ENCODE measurements at places on chromosomes 13 and 19.

DNA sequence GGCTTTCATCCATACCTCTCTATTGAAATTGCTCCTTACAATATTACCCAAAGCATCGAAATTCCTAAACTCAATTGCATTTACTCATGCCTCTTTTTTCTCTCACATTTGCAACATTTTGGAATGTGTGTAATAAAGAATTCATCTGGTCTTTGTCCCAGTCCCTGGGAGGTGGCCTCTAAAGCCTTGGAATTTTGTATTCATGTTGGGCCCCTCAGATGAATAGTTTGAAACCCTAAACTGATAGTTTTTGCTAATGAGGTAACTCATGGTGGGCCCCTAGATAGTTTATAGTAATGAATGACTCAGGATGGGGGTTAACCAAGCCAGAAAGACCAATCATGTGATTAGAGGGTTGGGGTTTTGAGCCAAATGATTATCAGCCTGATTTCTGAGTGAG lies 490.4 kb downstream of the DIAPH3 start:
- DNase-seq: no peak

- DNase-seq: no peak
Observed at GRCh38 chr19:11090997-11091702, 1.9 kb downstream of the LDLR start.

- no peak for DNase-seq
Observed at GRCh38 chr13:28579322-28579721, 79.6 kb upstream of the POMP start.

GRCh38 chr19:4748589-4748988 lies 24.9 kb upstream of the DPP9 start:
- DNase-seq: no peak

DNA sequence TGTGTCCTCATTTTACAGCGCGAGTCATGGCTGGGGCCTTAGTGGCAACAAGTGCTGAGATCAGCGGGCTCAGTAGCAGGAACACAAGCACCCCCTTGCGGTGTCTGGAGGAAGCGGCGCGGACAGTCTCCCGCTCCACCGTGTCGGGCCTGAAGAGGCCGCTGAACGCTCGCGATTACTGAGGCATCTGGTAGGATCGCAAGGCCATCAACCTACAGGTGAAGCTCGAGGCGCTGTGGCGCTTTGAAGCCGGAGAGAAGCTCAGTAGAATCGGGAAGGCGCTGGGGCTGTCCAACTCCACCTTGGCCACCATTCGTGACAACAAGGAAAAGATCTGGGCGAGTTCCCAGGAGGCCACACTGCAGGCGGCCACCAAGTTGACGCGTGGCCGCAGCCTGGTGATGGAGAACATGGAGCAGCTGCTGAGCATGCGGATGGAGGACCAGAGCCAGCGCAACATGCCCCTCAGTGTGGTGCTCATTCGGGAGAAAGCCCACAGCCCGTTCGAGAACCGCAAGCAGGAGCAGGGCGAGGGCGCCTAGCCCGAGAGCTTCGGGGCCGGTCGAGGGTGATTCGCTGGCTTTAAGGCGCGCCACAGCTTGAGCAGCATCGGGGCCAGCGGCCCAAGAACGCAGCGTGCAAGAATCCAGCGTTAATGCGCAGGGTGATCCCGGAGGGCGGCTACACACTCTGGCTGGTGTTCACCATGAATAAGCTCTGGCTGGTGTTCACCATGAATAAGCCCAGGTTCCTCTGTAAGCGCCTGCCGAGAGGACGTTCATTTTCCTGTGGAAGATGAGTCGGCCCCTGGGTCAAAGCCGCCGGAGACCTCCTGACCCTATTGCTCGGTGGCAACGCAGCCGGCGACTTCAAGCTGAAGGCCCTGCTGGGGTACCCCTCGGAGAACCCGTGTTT lies 8.3 kb upstream of the MZF1 start:
- peak; percentile 92 for DNase-seq

DNA sequence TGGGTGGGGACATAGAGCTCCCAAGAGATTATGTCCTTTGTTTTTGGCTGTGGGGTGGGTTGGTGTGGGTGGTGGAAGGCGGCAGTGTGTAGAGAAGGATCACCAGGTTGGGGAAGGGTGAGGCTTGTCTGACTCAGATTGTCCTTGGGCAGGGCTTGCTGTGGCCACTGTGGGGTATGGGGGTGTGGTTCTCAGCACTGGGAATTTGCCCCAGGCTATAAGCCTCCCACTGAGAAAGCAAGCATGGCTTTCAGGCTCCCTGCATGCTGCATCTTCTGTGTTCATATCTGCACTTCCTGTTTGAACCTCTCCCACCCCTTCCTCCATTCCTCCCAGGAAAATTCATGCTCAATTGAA lies 34.9 kb downstream of the DNAJC15 start:
- no peak for DNase-seq

- DNase-seq: no peak
Observed at GRCh38 chr19:43485951-43486350, 18.6 kb downstream of the PHLDB3 start.

DNA sequence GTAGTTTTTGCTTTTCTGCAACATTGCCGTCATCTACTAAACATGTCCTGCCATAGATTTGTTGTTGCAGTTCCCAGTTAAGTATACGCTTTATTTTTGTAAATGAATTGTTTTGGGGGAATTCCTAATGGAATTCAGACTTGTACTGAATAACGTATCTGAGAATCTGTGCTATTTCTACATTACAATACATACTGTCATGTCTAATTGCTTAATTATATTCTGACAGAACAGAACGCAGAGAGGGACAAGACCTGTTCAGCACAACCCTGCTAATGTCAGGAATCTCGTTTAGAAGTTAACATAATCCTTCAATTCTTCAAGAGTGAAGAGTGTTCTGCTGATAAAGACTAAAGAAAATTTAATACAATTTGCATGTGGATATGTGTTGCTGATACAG lies 861.1 kb upstream of the KLHL1 start:
- DNase-seq: no peak

- no peak for DNase-seq
Observed at GRCh38 chr13:42277618-42278276, 5.8 kb downstream of the AKAP11 start.

- no peak for DNase-seq
Observed at GRCh38 chr13:69389899-69390298, 717.7 kb upstream of the ATXN8OS start.

GRCh38 chr19:38304866-38305429 lies 897 bp downstream of the C19orf33 start:
- DNase-seq: no peak

DNA sequence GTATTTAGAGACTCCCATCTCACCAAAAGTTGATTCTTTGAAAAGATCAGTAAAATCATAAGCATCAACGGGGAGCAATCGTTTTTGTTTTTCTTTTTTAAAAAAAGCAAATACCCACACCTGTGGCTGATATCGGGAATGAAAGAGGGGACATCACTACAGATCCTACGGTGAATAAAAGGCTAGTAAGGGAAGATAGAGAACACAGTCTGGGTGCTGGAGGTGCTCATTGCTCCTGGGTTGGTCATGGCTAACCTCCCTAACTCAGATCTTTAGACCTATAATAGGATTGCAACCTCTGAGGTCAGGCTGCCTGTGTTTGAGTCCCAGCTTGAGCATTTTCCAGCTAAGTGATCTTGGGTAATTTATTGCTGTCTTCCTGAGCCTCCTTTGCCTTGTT lies 1.1 kb downstream of the EHD2 start:
- no peak for DNase-seq

DNA sequence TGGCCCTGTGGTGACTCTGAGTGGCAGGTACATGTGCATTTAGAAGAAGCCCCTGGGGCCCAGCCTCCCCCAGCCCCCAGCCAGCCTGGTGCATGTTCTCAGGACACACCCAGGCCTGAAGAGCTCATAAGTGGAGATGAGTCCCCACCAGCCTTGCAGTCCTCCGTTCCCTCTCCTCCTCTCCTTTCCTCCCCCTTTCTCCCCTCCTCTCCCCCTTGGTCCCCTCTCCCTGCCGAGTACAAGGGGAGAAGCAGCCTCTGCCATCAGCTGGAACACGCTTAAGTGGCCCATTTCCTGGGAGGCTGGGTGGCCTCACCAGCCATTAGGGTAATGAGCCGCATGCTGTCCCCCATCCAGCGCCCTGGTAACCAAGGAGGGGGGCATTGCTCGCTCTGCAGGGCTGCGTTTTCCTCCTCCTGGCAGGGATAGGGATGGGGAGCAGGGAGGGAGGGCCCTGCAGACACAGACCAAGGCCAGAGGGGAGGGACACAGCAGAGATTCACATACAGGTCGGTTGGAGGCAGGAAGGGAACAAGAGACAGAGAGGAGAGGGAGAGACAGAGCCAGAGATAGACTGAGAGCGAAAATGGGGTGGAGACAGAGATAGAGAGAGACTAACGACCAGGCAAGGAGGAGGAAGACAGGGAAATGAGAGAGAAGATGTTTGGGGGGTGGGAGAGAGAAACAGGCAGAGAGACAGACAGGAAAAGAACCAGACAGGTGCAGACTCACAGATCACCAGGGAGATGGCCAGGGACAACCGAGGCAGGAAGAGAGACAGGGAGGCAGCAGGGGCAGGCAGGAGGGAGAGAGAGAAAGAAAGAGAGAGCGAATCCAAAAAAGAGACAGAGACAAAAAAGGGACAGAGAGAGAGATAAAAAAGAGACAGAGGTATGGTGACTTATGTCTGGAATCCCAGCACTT lies 19.3 kb upstream of the DPP9 start:
- no peak for DNase-seq

DNA sequence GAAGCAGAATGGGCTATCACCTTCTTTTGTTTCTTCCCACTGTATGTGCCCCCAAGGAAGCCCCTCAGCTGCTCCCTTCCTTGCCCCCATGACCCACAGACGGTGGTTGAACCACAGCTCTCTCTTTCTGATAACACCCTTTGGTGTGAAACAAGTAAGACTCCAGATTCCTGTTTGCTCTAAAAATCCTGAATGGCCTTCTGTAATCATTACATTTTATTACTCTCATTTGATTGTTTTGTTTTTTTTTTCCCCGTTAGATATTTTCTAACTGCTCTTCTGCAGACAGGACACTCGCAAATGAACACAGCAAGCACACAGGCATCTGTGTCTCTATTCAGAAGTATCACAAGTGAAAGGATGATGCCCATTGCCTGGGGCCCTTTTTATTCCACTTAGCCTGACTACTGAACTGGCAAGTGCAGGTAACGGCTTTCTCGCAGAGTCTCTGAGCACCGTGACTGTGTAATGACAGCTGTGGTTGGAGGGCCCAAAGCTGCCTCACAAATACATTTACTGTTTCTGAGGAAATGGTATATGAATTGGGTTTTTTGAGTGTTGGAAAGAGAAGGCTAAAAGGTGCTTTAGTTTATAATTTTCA lies 59.3 kb downstream of the OXGR1 start:
- DNase-seq: no peak

GRCh38 chr19:41263042-41263849 lies 926 bp upstream of the HNRNPUL1 start:
- DNase-seq: peak; percentile 88

GRCh38 chr13:50561739-50562138 lies 281.8 kb downstream of the DLEU7 start:
- DNase-seq: no peak

- no peak for DNase-seq
Observed at GRCh38 chr19:29480507-29480906, 45.3 kb upstream of the VSTM2B start.

GRCh38 chr13:20230913-20231838 lies 943 bp downstream of the GJB6 start:
- peak; percentile 23 for DNase-seq

DNA sequence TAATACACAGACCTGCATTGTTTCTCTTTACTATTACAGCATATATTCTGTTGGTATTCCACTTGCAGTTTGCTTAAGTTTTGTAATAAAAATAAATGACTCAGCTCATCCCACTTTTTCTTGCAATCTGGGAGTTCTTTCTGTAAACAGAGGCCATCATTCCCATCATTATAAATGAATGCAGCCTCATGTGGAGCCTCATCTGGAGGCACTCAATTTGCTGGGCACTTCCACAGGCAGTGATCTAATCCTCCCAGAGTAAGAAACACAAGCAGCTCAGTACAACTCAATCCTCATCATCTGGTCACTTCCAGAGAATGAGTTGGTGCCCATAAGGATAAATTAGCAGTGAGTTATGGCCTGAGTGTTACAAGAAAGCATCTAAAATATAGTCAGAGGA lies 2801.9 kb downstream of the PCDH9 start:
- DNase-seq: no peak

DNA sequence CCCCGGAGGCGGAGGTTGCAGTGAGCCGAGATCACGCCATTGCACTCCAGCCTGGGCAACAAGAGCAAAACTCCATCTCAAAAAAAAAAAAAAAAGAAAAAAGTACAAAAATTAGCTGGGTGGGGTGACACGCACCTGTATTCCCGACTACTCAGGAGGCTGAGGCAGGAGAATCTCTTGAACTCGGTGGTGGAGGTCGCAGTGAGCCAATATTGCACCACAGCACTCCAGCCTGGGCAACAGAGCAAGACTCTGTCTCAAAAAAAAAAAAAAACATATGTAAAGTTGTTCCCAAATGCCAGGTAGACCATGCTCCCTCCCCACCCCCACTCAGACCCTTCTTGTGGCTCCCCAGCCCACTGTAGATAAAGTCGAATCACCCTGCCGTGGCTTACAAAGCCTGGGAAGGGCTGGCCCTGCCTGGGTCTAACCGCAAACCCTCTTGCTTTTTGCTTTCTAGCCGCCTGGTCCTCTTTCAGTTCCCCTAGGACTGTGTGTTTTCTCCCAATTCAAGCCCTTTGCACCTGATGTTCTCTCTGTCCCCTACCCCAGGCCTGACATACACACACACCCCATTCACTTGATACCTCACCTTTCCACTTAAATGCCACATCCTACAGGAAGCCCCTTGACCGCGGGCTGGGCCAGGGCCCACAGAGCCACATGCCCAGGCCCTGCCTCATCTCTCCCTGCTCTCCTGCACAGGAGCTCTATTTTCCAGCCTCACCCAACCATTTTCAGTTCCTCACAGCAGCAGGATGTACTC lies 34.4 kb downstream of the MAP4K1 start:
- DNase-seq: no peak

DNA sequence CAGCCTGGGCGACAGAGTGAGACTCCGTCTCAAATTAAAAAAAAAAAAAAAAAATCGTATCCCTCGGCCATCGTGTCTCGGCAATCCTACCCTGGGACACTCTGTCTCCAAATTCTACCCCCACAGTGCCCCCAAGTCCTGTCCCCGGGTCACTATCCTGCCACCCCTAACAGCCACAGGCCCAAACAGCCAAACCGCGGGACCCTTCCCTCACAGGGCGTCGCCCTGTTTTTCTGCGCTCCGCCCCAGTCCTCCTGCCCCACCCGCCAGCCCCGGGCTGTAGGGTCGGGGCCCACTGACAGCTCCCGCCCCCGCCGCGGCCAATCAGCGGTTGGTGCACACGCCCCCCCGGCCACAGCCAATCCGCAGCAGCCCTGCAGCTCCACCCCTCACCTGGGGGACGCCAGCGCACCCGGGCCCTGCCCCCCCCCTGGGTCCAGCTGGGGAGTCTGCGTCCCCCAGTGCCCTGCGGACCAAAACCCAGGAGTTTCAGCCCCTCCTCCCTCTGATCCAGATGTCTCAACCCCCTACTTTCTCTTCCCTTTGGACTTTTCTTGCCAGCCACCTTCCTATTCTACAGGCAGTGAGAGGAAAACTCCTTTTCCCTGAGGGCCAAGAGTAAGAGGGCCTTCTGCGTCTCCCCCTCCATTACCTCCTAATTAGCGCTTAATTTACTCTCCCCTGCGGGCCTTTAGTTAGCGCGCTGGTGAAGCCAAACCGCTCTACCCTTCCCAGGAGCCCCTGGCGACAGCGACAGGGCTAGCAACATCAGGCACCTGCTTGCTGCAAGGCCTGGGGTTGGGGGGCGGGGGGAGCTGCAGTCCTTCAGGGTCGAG lies 1.5 kb upstream of the BCAT2 start:
- peak; percentile 74 for DNase-seq

GRCh38 chr19:50624949-50625600 lies 14.6 kb downstream of the SYT3 start:
- no peak for DNase-seq

- no peak for DNase-seq
Observed at GRCh38 chr19:38710416-38710702, 33.9 kb downstream of the CAPN12 start.
